Activated CD4-positive, alpha-beta T cell treated with anti-CD3 and anti-CD28 coated beads for 4 hours (primary cell): ENCODE measurements at places on chromosomes 6 and 20.

DNA sequence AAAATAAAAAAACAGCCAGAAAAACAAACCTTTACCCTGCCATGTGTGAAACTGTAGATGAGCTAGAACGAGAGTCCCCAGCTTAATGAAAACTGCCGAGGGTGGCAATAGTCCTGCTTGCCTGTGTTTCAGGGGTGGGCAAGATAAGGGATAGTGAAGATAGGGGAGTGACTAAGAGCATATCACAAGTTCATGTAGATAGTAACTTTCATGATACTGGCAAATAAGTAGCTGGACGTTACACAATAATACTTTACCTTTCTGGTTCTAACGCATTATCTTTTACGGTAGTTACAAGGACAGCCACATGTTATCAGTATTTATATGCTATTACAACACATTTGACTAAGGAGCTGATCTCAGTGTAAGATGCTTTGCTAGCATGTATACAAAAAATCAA is 9.3 kb upstream of the FBXO9 start:
- no peak for DNase-seq

DNA sequence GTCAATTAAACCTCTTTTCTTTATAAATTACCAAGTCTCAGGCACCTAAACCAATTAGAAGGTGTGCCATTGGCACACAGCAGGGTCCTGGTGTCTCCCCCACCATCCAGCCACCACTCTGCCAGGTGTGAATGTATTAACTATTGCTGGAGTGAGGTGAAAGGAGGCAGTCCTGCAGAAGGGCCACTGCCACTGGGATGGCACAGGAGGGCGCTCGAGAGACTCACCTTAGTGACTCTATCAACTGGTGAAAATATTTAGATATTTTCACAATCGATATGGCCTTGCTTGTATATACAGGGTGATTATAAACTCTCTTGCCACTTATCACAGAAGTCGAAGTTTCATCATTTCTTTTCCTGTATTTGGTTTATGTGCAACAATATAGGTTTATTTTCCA is 145.6 kb upstream of the ESR1 start:
- DNase-seq, result no peak

DNA sequence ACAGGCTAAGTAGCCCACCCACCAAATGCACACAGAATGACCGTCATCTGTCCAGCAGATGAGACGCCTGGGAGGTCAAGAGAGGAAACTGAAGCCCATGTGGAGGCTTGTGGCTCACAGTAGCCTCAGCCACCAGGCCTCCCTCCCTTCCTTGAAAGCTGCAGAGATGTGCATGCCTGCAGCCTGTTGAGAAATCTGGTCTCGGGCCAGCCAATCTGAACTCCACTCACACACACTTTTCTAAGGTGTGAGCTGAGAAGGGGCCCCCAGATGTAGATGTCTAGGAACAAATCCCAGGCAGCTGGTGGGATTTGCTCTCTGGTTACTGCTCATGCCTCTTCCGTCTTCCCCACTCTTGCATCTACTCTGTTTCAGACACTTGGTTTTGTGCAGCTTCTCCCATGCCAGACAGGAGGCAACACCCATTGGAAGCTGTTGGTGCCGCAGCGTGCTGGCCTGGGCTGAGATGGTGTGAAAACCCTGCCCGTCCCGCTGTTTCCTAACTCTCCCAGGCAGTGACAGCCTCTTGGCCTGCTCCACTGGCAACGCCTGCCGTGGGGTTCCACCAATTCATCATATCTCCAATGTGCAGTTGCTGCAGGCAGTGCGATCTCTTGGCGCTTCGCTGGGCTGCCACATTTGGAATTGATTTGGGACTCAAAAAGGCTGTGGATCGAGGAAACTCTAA is 24.1 kb upstream of the PAX1 start:
- DNase-seq, result no peak

- no peak for DNase-seq
Observed at GRCh38 chr20:10856237-10857015, 182.6 kb upstream of the JAG1 start.

DNA sequence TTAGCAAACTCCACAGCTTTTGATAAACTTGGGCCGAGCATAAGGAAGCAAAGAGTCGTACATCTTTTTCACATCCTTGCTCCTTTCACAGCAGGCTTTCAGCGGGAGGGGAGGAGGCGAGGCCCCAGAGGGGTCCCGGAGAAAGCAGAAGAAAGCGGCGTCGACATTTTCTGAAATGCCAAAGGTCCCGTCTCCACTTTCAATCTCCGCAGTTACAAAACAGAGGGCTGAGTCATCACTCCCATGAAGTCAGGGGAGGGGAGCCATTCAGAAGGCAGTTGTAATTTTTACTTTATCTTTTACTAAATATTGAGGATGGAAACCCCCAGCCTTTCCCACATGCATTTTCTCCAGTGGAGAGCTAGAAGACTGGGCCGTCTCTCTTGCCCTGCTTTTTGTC is 174.2 kb upstream of the THBS2 start:
- DNase-seq, result no peak
